Stimulated activated CD4-positive, alpha-beta T cell treated with anti-CD3 and anti-CD28 coated beads, Interleukin-2, amount 100 ng/mL, for 24 hours (primary cell): ENCODE measurements at places on chromosomes 5 and 9.

GRCh38 chr5:175921061-175921730 lies 46.9 kb downstream of the THOC3 start:
- no peak for DNase-seq

GRCh38 chr5:127645300-127645726 lies 3.6 kb upstream of the CTXN3 start:
- DNase-seq, result no peak

- no peak for DNase-seq
Observed at GRCh38 chr5:120684213-120684612, 220.1 kb downstream of the PRR16 start.

DNA sequence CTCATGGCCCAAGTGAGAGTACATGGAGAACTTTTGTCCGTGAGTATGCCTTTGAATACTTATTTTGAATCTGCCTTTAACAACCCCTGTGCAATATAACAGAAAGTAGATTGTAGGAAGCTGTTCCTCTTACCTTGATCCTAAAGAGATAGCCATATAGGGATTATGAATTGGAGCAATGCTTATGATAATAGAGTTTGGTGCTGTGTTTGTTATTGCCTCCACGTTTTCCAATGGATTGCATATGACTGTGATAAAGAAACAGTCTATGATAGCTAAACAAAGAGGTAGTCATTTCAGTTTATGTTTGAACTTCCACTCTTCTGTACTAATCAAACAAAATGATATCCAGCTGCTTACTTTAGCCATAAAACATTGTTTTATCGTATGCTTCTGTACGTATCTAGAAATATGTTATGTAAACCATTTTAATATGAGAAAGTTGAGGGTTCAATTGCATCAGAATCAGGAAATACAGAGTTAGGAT lies 199.6 kb upstream of the RGMB start:
- DNase-seq, result no peak

DNA sequence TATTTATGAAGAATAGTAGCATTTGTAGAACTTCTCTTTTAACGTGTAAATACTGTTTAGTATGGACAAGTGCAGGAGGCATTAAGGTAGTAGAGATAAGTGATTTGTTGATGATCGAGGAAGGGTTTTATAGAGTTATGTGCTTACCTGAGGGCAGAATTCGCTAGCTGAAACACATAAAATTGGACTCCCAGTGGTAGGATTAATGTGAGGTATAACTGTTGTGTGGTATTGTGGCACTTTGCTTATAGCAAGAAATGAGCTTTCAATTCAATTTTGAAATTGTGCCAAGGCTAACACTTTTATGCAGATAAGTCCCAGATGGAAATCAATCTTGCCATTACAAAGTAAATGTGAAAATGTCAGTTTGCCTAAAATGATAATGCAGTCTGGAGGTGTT lies 1.2 kb downstream of the AP3S1 start:
- no peak for DNase-seq

GRCh38 chr5:103804711-103805110 lies 242.1 kb upstream of the NUDT12 start:
- DNase-seq, result no peak
